Bronchial epithelial cell (primary cell): ENCODE measurements at places on chromosomes 1 and 21. TPM values are rescaled to one million over a fixed set of nuclear protein-coding genes. Genes with fewer than 3 reads are reported as not detected.

The GPR157 gene
- total RNA-seq: 44.0 and 69.6 TPM in 2 replicates

The HSD3B2 gene
- total RNA-seq: not detected in 2 replicates

The CNR2 gene
- total RNA-seq: not detected in 2 replicates

The GRIK3 gene
- under 0.01 TPM in 1 of 2 replicates, not detected in the other for total RNA-seq

The TMEM52 gene
- 1.4 and 1.6 TPM in 2 replicates for total RNA-seq

The E2F2 gene
- total RNA-seq: under 0.01 and 0.38 TPM in 2 replicates

The CZIB gene
- 37.9 and 47.9 TPM in 2 replicates for total RNA-seq

The C1orf167 gene
- total RNA-seq: not detected in 2 replicates

The AIRE gene
- not detected in 2 replicates for total RNA-seq

The FAF1 gene
- total RNA-seq: 44.5 and 52.7 TPM in 2 replicates

The LCE1F gene
- not detected in 2 replicates for total RNA-seq

The DMBX1 gene
- not detected in 2 replicates for total RNA-seq

The SPRR2F gene
- total RNA-seq: not detected in 2 replicates

The TNFRSF9 gene
- 0.53 and 6.1 TPM in 2 replicates for total RNA-seq

The SYTL1 gene
- total RNA-seq: 31.9 and 86.3 TPM in 2 replicates

The HYI gene
- total RNA-seq: 21.8 and 28.7 TPM in 2 replicates

The GCSAML gene
- not detected in 2 replicates for total RNA-seq

The IL19 gene
- 0.13 TPM in 1 of 2 replicates, not detected in the other for total RNA-seq
